HS-5 (cell line): ENCODE measurements at places on chromosomes 6 and 20.

GRCh38 chr20:6381887-6382286 is 259.1 kb upstream of the FERMT1 start:
- DNase-seq, result no peak

DNA sequence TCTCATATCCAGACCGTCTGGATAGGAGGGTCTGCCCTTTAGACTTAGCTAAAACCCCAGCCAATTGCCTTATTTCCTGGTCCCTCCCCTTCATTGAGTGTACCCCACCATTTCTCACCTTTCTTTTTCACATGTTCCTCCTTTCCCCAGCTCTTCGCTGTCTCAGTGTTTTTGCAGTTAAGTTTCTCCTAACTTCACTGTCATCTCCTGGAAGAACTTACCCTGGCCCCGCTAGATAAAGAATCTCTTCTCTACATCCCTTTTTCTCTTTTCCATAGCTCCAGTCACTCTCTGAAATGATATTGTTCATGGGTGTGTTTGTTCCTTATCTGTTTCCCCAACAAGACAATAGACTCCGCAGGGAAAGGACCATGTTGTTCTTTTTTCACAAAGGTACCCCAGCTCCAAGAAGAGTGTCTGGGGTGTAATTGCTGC is 208.8 kb downstream of the TSHZ2 start:
- no peak for DNase-seq

GRCh38 chr6:17871189-17871519 is 116.3 kb downstream of the KIF13A start:
- no peak for DNase-seq

DNA sequence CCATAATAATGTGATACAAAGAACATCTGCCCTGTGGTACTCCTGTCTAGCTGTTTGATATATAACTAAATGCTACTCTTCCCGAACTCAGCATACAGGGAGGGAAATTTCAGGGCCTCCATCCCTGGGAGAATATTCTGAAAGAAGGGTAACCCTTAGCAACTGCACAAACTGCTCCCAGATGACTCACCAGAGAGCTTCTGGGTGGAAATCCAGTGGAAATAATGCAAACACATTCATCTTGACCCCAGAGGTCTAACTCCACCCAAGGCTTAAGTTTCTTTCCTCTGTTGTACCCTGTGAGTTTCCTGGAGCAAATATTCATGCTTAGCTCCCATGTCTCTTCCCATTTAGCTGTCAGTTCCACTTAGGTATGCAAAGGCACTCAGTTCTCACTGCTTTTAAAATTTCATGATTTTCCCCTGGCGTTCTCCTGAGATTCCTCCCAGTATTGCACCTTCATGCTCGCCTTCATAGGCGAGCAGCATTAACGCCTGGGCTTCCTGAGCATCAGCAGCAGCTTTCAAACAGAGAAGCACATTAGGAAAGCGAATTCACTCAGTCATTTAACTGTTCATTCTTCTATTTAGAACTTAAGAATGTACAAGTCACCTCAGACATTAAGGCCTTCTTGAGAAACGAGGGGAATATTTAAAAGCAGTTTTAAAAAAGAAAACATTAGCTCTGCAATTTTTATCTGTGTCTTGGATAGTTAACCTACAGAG is 43.8 kb upstream of the LAMA4 start:
- DNase-seq, result peak; percentile 73

DNA sequence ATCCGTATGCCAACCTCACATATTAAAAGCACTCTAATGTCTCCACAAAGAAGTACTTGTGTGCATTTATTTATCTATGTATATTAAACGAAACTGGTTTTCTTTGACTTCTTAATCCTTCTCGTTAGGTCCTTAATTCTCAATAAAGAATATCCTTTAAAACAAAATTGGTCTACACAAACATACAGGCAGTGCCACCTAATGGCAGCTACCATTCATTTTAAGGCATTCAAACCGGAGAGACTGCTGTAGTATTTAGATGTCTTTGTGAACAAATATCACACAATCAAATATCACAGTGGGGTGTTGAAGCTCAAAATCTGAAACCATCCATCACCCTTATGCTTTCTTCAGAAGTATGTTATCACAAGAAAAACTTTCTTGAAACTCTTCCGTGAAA is 96.6 kb upstream of the IRAK1BP1 start:
- no peak for DNase-seq

- DNase-seq, result no peak
Measured at GRCh38 chr6:69571234-69571633, 225.6 kb downstream of the LMBRD1 start.

- DNase-seq, result no peak
Measured at GRCh38 chr6:130326496-130326895, 39.3 kb upstream of the TMEM200A start.

DNA sequence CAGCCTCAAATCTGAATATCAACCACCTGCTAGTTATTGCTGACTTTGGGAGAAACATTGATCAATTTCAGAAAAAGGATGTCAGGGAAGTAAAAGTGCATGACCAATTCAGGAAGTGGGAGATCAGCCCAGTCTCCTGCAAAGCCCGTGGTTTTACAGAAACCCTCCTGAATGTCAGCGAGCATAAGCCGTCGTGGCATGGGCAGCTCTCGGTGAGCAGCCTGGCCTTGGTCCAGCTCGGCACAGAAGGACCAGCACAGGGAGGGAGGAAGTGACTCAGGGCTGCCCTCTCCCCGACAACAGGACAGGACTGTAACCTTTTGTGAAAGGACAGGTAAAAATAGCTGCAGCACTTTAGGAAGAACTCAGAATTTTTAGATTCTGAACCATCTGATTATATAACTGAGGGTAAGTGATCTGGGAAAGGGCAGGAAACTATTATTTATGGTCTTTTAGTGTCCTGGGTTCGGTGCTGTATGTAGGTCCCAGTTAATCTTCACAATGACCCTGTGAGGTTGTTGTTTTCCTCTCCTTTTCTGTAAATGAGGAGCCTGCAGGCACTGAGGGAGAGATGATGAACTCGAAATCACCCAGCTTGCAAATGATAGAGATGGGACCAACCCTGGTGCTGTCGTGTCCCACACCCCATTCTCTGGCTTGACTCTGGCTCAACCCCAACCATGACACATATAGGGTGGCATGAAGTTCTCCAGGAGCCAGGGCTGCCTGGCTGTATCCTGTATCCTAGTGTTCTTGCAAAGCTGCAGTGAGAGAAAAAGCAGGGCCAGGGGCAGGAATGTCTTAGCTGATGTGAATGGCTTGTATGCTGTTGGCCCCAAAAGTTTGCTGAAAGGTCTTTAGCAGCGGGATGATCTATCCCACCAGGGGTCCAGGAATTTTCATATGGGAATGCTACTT is 37.6 kb downstream of the NRN1 start:
- DNase-seq, result peak; percentile 19

DNA sequence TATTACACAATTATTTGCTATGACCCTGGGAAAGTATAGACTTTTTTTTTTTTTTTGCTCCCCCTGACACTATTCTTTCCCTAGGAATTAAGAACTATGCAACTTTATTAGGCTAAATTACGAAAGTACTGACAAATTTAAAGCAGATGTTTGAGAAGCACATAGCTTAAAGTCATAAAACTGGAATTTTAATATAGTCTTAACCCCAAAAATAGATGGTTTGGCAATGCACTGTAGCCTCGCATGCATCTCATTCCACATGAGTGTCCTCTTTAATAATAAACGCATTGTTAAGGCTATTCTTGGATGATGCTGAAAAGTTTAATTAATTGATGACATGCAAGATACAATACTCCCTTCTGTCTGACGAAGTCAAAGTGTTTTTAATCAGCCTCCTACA is 49.3 kb downstream of the TBC1D7 start:
- DNase-seq, result peak; percentile 56

DNA sequence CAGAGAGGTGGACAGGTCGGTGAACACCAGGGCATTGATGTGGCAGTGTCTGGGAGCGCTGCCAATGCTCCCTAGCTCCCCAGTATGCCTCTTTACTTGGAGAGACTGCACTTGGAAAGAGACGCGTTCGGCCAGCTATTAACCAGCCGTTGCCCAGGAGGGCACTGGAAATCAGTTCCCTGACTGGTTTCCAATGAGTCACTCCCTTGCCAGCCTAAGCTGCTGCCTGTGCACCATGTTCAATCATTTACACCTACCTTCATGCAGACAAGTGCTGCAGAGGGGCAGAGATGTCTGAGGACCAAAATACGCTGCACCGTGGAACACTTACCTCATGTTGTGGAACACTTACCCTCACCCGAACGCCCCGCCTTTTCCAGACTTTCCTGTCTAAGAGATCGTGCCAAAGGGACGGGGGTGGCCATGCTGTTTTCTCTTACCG is 151.6 kb downstream of the SOBP start:
- DNase-seq, result no peak

DNA sequence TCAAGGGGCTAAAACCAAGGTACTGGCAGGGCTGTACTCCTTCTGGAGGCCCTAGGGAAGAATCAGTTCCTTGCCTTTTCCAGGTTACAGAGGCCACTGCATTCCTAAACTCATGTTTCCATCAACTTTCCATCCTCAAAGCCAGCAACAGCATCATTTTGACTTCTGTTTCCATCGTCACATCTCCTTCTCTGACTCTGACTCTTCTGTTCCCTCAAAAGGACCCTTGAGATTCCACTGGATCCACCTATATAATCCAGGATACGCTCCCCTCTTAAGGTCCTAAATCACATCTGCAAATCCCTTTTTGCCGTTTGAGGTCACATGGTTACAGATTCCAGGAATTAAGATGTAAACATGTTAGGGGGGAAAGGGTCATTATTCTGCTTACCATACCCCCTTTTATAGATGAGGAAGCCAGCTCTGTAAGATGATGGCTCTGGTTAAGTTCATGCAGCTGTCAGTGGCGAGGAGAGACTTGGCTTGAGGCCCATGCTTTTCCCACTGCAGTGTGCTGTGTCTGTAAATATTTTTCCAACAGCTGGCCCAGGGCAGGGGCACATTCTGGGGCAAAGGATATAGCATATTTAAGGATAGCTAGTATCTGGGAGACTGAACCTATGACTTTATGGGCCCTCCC is 114.6 kb downstream of the TNFRSF21 start:
- DNase-seq, result no peak

GRCh38 chr6:128710315-128710714 is 172.6 kb upstream of the LAMA2 start:
- DNase-seq, result no peak

DNA sequence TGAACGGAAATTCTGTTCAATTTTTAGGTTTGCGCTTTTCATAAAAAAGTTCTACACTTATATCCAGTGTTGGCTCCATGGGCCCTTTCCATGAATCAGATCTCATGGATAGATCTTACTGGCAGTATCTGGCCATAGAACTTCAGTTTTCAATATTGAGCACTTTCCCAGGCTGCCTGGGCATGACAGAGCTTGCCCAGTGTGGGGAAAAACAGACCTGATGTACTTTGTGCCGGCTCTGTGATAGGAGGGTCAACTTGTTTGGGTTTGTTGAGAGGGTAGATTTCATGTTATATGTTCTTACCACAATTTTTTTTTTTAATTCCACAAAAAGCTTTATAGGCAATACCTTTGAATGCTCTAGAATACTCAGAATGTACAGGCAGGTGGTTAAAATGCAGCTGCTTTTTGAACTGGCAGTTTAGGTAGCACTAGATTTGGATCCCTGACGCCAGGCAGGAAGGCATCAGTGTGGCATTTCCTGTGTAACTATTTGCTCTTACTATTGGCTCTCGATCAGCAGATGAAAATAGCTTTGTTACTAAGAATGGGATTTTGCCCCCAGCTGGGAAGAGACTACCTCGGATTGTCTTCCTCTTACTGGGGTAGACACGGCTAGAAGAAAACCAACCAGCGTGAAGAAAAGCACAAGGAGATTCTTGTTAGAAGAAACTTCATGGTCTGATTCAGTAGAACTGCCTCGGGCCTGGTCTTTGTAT is 404.9 kb upstream of the SOX4 start:
- no peak for DNase-seq

GRCh38 chr6:21990577-21990976 is 306.3 kb downstream of the PRL start:
- DNase-seq, result no peak

DNA sequence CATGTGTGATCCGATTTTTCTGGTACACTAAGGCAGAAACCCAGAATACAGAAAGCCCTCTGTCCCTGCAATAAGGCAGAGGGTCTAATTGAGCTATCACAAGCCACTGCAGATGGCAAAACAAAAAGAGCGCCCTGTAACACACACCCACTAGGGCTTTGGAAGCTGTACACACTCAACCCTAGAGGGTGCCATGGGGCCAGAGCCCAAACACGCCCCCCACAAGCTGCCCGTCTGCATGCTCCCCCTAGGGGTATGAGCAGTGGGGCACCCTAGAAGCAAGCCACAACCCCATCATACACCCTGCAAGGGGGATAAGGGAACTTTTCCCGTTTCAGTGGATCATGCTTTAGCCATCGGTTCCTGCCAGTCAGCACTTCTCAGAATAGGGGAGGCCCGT is 62.2 kb upstream of the PDE10A start:
- no peak for DNase-seq
